Epithelial cell of proximal tubule (primary cell): ENCODE measurements at places on chromosomes 2 and 18. TPM values are rescaled to one million over a fixed set of nuclear protein-coding genes. Genes with fewer than 3 reads are reported as not detected.

- no peak for DNase-seq
Observed at GRCh38 chr2:224971214-224971613, 71.1 kb downstream of the DOCK10 start.

DNA sequence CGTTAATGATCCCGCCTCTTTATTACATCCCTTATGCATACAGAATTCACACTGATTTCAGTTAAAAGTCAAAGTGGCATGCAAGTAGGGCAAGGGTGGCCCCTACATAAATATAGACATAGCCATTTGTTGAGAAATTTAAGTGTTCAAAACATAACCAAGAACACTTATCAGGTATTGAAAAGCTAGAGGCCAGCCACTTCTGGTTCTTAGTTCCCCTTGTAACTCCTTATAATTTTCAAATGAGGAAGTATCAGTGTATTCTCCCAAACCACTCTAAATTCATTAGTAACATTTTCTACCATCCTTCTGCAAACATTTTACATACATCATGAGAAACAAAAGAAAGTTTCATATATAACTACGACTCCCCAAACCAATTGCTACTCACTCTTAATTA lies 5.8 kb upstream of the ARL5A start:
- no peak for DNase-seq

GRCh38 chr18:48208432-48209140 lies 200.6 kb downstream of the ZBTB7C start:
- no peak for DNase-seq

DNA sequence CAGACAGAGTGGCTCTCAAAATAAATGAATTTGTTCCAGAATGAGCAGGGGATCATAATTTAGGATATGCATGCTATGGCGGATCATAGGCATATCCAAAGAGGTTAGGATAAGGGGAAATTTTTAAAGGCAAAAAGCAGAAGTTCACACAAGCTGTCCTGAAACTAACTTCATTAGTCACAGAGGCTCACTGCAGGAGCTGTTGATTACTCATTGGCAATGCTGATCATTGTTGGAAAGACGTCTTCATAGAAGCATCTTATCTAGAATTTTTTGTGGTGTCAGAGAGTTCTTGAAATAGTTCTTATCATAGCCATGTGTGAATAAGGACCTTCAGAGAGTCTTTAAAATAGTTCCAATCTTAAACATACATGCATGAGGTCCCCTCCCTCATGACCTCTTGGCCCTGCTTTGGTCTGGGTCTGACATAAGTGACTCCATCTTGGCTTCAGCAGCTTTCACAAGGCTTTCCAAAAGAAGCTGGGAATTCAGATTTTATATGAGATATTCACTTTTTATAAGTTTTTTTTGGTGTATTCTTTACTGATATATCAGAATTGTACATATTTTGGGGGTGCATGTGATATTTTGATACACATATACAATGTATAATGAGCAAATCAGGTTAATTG lies 7.5 kb upstream of the CCDC195 start:
- no peak for DNase-seq

GRCh38 chr18:61924550-61924949 lies 31.7 kb upstream of the RNF152 start:
- DNase-seq: no peak

GRCh38 chr2:99031481-99031880 lies 95.5 kb upstream of the CRACDL start:
- no peak for DNase-seq

GRCh38 chr2:8403876-8404275 lies 278.0 kb upstream of the ID2 start:
- DNase-seq: no peak

The SERPINB3 gene
- total RNA-seq: 0.12 TPM in 1 of 2 replicates, not detected in the other

The TMEM169 gene
- 2.9 and 3.1 TPM in 2 replicates for total RNA-seq

The SERTAD2 gene
- total RNA-seq: 16.9 and 20.9 TPM in 2 replicates

The ABHD1 gene
- not detected in 2 replicates for total RNA-seq
